T-helper 2 cell (primary cell): ENCODE measurements at places on chromosomes 4 and X.

GRCh38 chrX:153685751-153686696 is 1.7 kb upstream of the SLC6A8 start:
- no peak for DNase-seq

GRCh38 chrX:25754399-25754798 is 383.7 kb upstream of the MAGEB18 start:
- no peak for DNase-seq

GRCh38 chr4:112270640-112271421 is 14.9 kb downstream of the TIFA start:
- DNase-seq: no peak

DNA sequence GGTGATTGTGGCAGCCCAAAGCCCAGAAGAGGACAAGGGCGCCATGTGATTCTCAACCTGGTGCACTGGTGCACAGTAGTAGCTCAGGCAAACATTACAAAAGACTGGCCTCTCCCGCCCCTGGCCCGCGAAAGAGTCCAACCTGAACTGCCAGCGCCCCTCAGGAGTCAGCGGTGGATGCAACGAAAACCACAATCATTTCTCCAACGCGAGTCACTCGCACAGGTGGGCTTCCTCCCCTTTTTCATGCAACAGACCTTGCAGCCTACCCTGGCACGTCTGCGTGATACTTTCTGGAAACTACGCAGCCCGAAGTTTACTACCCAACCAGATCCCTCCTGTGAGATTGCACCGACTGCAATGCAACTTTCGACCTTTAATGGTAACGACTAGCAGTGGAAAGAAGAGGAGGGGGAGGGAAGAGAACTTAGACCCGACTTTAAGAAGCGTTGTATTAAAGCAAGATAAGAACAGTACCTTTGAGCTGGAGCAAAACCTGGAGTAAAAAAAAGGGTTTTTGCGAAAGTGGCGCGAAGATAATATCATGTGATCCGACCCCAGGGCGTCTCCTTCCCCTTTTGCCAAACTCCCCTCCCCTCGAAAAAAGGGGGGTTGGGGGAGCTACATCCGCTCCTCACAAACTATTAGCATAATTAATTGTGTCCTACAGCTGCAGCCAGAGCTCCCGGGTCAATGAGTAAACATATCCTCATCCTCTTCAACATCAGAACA is 63.3 kb upstream of the CCDC160 start:
- no peak for DNase-seq

GRCh38 chrX:68726366-68726765 is 78.9 kb downstream of the STARD8 start:
- no peak for DNase-seq

- DNase-seq: no peak
Measured at GRCh38 chrX:153320555-153321184, 897 bp downstream of the PNMA6F start.

DNA sequence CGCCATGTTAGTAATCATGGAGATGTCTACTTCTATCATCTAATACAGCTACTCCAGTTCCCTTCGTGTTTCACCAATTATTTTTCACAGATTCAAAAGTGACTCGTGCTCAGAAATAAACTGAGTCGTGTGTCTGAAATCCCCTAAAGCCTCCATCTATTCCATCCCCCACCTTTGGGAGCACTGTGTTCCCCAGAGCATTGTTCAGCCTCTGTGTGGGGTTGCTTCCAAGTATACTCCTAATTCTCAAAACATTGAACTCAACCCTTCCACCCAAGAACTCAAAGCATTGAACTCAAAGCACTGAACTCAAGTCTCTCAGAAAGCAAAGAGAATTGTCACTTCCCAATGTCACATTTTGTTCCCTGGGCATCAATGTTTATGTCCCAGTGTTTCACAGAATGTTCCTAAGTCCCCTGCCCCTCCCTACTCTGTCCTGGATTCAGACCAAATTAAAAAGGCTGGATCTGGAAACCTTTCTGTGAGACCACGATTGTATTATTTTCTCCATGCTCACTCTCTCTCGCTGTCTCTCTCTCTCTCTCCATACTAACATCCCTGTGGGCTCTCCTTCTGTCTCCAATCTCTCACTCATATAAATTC is 138.5 kb upstream of the QRFPR start:
- no peak for DNase-seq

GRCh38 chrX:3232262-3232923 is 114.1 kb downstream of the MXRA5 start:
- DNase-seq: no peak

GRCh38 chr4:84317513-84317912 is 181.6 kb downstream of the NKX6-1 start:
- no peak for DNase-seq

- DNase-seq: no peak
Measured at GRCh38 chrX:13094374-13094773, 50.0 kb upstream of the FAM9C start.

DNA sequence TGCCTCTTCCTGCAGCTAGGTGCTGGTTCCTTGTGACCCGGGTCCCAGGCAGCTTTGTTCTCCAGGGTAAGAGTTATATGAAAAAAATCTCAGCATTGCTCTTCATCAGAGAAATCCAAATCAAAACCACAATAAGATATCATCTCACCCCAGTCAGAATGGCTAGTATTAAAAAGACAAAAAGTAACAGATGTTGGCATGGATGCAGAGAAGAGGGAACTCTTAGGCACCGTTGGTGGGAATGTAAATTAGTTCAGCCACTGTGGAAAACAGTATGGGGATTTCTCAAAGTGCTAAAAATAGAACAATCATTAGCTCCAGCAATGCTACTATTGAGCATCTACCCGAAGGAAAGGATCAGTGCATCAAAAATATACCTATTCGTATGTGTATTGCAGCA is 61.5 kb downstream of the SORCS2 start:
- no peak for DNase-seq

GRCh38 chrX:37679888-37680287 is 5.7 kb upstream of the XK start:
- no peak for DNase-seq

DNA sequence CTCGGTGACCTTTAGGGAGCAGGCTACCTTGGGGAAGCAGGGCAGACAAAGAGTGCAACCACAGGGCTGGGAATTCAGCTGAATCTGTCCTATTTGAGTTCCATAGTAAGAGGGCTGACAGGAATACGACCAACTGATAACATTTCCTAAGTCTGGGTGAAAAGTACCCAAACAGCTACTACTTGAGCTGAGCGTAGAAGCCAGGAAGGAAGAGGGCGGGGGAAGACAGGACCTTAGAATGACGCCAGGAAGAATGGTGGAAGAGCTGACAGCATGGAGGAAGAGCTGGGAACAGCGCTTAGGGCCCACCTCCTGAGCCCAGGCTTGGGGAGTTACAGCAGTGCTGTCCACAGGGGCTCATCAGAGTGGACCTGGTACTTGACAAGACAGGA is 14.4 kb downstream of the MECP2 start:
- no peak for DNase-seq
